CD14-positive monocyte (primary cell): ENCODE measurements at places on chromosomes 7 and 10.
A peak's percentile ranks its signal among the peaks of the same experiment; 100 is the strongest.

DNA sequence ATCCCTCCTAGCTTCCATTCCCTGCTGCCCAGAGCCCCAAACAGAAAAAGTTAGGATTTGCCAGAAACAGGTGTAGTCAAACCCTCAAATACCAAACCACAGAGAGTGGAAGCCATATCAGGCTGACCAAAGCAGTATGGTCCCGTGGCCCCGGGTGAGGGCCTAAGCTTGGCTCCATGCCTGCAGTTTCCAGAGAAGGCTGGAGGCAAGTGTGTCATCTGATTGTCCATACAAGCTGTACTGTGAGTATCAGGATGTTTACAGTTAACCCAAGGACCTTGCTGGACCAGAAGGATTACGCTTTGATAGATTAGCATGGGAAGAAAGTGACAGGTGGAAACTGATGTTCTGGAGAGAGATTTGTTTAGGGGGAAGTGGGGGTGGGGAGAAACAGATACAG is 96.3 kb downstream of the PRKAG2 start:
- H3K4me1 ChIP-seq = peaks cover 14% of the 10 kb centered on the region
- no peak overlapping the region for H3K27ac ChIP-seq
- H3K27me3 ChIP-seq = no peaks in the 10 kb centered on the region
- no peak overlapping the region for H3K4me3 ChIP-seq
- H3K36me3 ChIP-seq = peaks cover 62% of the 10 kb centered on the region

- peak overlapping the region; percentile 58 for H3K4me3 ChIP-seq
- H3K4me1 ChIP-seq = peaks cover 25% of the 10 kb centered on the region
- DNase-seq = peak; percentile 61
- H3K36me3 ChIP-seq = peaks cover 21% of the 10 kb centered on the region
- H3K27ac ChIP-seq = peak overlapping the region; percentile 71
These were observed 36.5 kb upstream of the AP5Z1 start for GRCh38 chr7:4738711-4739527.

DNA sequence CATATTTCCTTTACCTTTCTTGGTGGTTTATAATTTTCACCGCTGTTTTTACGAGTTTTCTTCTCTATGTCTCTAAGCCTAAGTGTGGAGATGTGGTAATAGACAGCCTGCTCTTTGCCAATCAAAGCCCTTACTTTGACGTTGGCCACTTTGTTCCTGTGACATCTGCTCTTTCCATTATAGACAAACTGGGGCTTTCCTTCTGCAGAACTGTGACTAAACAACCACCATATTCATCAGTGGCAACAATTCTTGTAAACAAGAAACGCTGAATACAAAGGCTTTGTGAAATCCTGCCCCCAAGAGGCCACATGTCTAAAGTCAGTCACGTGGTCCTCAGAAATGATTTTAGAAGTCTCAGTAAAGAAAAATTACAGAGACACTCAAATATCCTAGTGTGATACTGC is 59.6 kb upstream of the CAPZA2 start:
- DNase-seq = peak; percentile 60
- H3K27me3 ChIP-seq = no peaks in the 10 kb centered on the region
- no peak overlapping the region for H3K4me3 ChIP-seq
- no peaks in the 10 kb centered on the region for H3K4me1 ChIP-seq
- no peaks in the 10 kb centered on the region for H3K36me3 ChIP-seq
- no peak overlapping the region for H3K27ac ChIP-seq

- no peaks in the 10 kb centered on the region for H3K4me1 ChIP-seq
- no peak overlapping the region for H3K4me3 ChIP-seq
- no peaks in the 10 kb centered on the region for H3K27me3 ChIP-seq
- H3K36me3 ChIP-seq = no peaks in the 10 kb centered on the region
- DNase-seq = no peak
- H3K27ac ChIP-seq = no peak overlapping the region
These were observed 209.8 kb upstream of the C7orf33 start for GRCh38 chr7:148380596-148381419.

GRCh38 chr7:134992626-134993179 is 6.4 kb downstream of the AGBL3 start:
- DNase-seq = no peak
- no peak overlapping the region for H3K4me3 ChIP-seq
- H3K4me1 ChIP-seq = no peaks in the 10 kb centered on the region
- no peaks in the 10 kb centered on the region for H3K27me3 ChIP-seq
- H3K27ac ChIP-seq = no peak overlapping the region

DNA sequence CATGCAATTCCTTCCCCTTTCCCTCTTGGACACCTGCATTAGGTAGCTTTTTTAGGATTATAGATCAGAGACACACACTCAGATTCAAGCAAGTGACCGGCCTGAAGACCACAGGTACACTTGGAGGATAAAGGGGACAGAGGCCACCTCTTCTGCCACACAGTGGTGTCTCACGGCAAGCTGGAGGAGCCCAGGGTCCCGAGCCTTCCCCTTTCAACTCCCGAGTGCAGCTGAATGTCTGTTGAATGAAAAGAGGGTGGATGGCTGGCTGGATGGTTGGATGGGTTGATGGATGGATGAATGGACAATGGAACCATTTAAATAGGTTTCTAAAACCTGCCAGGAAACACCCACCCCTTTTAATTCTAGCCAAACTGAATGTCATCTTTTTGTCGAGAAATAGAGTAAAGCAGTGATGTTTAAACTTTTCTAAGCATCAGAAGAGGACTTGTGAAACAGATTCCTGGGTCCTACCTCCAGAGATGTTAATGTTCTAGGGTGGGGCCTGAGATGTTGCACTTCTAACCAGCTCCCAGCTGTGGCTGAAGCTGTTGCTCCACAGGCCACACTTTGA is 49.2 kb upstream of the ZMIZ1 start:
- H3K4me1 ChIP-seq = no peaks in the 10 kb centered on the region
- no peak for DNase-seq
- H3K36me3 ChIP-seq = no peaks in the 10 kb centered on the region
- no peaks in the 10 kb centered on the region for H3K27me3 ChIP-seq

DNA sequence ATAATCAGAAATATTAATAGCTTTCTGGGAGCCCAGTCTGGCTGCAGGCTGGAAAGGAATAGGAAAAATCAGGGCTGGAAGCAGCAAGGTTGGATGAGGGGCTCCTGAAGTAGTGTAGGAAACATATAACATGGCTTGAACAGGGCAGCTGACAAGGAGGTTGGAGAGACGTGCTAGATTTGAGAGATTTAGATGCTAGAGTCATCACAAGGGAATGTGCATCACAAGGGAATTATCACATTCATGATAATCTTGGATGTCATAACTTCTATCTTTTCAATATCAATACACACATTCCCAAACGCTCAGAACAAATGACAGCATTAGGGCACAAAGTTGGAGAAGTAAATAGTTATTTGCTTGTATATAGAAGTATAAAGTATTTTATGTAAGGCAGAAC is 120.9 kb upstream of the EGFR start:
- no peak overlapping the region for H3K27ac ChIP-seq
- no peaks in the 10 kb centered on the region for H3K27me3 ChIP-seq
- H3K4me1 ChIP-seq = no peaks in the 10 kb centered on the region
- no peak overlapping the region for H3K4me3 ChIP-seq

GRCh38 chr10:65754112-65754511 is 1171.7 kb upstream of the LRRTM3 start:
- H3K27me3 ChIP-seq = no peaks in the 10 kb centered on the region
- no peak for DNase-seq
- no peaks in the 10 kb centered on the region for H3K36me3 ChIP-seq

- H3K27me3 ChIP-seq = no peaks in the 10 kb centered on the region
- no peaks in the 10 kb centered on the region for H3K4me1 ChIP-seq
- no peak for DNase-seq
- no peak overlapping the region for H3K4me3 ChIP-seq
These were observed 34.3 kb downstream of the NAPEPLD start for GRCh38 chr7:103114576-103115008.

GRCh38 chr10:61071580-61071979 is 127.6 kb upstream of the RHOBTB1 start:
- H3K4me1 ChIP-seq = no peaks in the 10 kb centered on the region
- no peaks in the 10 kb centered on the region for H3K36me3 ChIP-seq

DNA sequence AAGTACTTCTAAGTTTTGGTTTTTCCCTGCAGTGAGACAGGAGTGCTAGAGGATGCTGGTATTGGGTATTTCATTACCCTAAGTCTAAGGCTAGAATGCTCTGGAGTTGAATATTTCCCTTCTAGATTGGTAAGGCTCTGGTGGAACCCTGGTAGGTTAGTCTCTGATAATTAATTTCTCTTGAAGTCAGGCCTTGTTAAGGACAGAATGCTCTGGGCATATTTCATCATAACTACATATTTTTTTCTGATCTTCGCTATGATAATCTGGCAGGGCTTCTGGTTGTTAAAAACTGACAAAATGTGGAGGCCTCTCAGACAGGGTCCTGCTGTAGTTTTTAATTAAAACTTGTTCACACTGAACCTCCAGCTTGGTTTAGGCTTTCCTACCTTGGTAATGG is 83.8 kb downstream of the CDK13 start:
- no peaks in the 10 kb centered on the region for H3K27me3 ChIP-seq
- peaks cover 9% of the 10 kb centered on the region for H3K36me3 ChIP-seq
- H3K4me3 ChIP-seq = no peak overlapping the region
- H3K4me1 ChIP-seq = no peaks in the 10 kb centered on the region
- H3K27ac ChIP-seq = no peak overlapping the region

DNA sequence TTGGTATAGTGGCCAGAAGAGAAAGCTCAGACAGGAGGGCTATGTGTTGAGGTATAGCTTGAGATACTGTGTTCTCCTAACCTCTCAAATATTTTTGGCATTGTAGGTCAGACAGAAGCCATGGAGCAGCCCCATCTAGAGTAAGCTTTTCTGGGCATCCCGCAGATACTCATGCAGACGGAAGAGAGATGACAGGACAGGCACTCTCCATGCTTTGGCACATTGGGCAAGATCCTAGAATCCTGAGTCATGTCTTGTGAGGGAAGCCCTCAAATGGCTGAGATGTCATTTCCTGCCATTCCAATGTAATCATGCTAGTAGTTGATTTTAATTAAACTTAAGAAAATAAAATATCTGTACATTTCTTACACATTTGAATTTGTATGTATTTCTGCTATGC is 16.8 kb upstream of the KIF20B start:
- H3K27me3 ChIP-seq = no peaks in the 10 kb centered on the region
- peak; percentile 77 for DNase-seq
- no peak overlapping the region for H3K4me3 ChIP-seq
- H3K4me1 ChIP-seq = peaks cover 13% of the 10 kb centered on the region
- H3K27ac ChIP-seq = no peak overlapping the region

- no peaks in the 10 kb centered on the region for H3K36me3 ChIP-seq
- DNase-seq = no peak
- H3K27ac ChIP-seq = no peak overlapping the region
These were observed 172.3 kb downstream of the WDR37 start for GRCh38 chr10:1228467-1228975.

DNA sequence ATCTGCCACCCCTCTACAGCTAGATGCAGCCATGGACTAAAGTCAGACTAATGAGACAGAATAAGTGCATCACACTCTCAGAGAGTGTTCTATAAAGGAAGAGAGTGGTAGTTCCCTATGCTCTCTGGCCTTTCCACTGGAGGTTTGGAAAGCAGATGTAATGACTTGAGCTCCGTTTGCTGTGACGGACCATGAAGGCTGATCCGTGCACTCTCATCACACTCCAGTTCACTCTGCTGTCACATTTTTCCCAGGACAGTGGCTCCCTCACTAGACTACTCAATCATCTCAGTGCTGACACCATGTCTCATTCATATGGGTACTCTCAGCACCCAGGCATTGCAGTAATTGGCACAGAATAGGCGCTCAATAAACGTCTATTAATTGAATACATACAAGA is 20.4 kb downstream of the TRDMT1 start:
- no peaks in the 10 kb centered on the region for H3K36me3 ChIP-seq
- no peaks in the 10 kb centered on the region for H3K27me3 ChIP-seq
- no peak overlapping the region for H3K4me3 ChIP-seq

GRCh38 chr7:33459340-33459751 is 330.0 kb downstream of the BBS9 start:
- no peak for DNase-seq
- H3K4me1 ChIP-seq = no peaks in the 10 kb centered on the region
- no peaks in the 10 kb centered on the region for H3K36me3 ChIP-seq
- H3K27me3 ChIP-seq = no peaks in the 10 kb centered on the region
- H3K4me3 ChIP-seq = no peak overlapping the region

- no peak overlapping the region for H3K4me3 ChIP-seq
- no peak for DNase-seq
- peaks cover 9% of the 10 kb centered on the region for H3K4me1 ChIP-seq
- H3K27me3 ChIP-seq = no peaks in the 10 kb centered on the region
- H3K27ac ChIP-seq = no peak overlapping the region
These were observed 4.2 kb upstream of the CREB3L2 start for GRCh38 chr7:138006106-138006505.

DNA sequence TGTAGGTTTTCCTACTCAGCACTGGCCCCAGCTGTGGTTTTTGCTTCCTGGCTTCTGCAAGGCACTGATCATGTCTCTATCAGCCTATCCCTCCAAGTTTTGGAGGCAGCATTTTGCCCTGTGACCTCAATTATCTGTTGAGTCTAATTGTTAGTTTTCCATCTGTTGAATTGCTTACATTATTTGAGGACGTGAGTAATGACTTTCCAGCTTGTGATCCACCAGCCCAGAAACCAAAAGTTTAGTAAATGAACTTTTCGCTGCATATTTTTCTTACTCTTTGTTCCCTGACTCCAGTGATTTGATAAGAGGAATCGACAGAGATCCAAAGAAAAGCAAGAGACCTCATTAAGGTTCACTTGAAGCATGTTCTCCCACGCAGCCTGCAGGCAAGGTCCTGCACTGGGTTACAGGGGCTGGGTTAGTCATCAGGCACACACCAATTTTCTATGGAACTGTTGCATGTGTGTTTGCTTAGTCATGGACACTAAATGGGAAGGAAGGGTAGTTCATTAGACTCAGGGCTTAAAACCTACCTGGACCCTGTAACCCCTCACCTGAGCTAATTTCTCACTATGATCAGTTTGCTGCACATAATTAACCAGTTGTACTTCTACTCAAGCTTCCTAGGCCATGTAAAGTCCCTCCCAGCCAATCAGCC is 57.2 kb downstream of the AKR1E2 start:
- no peaks in the 10 kb centered on the region for H3K4me1 ChIP-seq
- no peak overlapping the region for H3K4me3 ChIP-seq
- no peaks in the 10 kb centered on the region for H3K36me3 ChIP-seq
- DNase-seq = no peak

- H3K27ac ChIP-seq = no peak overlapping the region
- DNase-seq = no peak
- peaks cover 6% of the 10 kb centered on the region for H3K27me3 ChIP-seq
- H3K4me1 ChIP-seq = peaks cover 4% of the 10 kb centered on the region
- H3K4me3 ChIP-seq = no peak overlapping the region
These were observed 15.6 kb downstream of the LYZL1 start for GRCh38 chr10:29304264-29304994.

- no peak overlapping the region for H3K4me3 ChIP-seq
- H3K27ac ChIP-seq = no peak overlapping the region
- DNase-seq = no peak
- H3K4me1 ChIP-seq = peaks cover 50% of the 10 kb centered on the region
- no peaks in the 10 kb centered on the region for H3K27me3 ChIP-seq
These were observed 58.3 kb upstream of the FAM20C start for GRCh38 chr7:134029-134428.

- no peak for DNase-seq
- no peaks in the 10 kb centered on the region for H3K4me1 ChIP-seq
- H3K36me3 ChIP-seq = no peaks in the 10 kb centered on the region
- no peaks in the 10 kb centered on the region for H3K27me3 ChIP-seq
- no peak overlapping the region for H3K27ac ChIP-seq
These were observed 32.7 kb upstream of the DMTF1 start for GRCh38 chr7:87119581-87119980.

- no peaks in the 10 kb centered on the region for H3K36me3 ChIP-seq
- no peak overlapping the region for H3K27ac ChIP-seq
- no peaks in the 10 kb centered on the region for H3K4me1 ChIP-seq
- H3K4me3 ChIP-seq = no peak overlapping the region
These were observed 61.0 kb downstream of the TES start for GRCh38 chr7:116271161-116271913.
